ENCODE measurements at places on chromosomes 13 and 19.

DNA sequence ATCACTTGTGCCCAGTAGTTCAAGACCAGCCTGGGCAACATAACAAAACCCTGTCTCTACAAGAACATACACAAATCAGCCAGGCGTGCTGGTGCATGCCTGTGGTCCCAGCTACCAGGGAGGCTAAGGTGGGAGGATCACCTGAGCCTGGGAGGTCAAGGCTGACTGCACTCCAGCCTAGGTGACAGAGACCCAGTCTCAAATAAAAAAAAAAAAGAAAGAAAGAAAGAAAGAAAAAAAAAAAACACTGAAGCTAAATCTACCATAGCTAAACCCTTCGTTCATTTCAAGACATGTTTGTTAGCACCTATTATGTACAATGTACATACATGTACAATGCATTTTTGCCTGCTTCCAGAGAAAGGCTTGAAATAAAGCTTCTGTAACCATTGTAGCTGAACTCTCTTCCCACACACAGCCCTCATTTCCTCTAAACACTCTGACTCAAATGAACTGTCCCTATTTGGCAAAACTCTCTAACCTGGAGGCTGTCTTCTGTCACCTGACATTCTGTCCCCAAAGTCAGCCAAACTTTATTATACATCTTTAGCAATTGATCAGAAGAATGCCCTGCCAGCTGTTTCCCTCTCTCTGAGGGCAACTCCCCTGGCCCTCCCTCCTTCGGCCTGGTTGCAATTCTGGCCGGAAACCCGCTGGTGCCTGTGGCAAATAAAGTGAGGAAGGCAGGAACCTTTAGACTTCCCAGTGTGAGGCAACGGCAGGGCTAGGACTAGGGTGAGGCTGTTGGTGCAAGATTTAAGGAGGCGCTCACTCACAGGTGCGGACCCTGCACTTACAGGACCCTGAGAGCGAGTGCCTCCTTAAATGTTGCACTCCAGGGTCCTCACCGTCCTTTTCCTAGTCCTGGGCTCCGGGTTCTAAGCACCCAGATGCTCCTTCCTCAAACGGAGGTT, 1.8 kb downstream of the ETHE1 start:
- no peak for DNase-seq

DNA sequence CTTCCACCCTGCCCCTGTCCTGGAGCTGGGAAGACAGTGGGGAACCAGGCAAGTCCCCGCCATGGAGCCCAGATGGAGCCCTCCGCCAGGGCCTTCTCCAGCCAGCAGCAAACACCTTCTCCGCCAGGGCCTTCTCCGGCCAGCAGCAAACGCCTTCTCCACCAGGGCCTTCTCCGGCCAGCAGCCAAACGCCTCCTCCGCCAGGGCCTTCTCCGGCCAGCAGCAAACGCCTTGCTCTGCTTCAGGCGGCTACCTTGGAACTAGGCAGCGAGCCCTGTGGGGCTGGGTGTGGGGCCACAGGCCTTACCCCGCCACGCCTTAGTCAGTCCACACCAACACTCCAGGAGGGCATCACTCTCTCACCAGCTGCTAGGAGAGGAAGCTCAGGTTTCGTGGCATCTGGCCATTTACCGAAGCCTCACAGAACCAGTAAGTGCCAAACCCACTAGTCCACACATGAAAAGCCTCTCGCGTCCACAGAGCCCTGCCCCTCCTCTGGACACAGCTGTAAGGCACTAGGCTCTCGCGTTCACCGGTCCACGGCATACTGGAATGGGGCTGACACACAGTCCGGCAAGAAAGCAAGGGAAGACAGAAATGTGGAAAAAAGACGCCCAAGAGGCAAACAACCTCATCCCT, 41.0 kb downstream of the MLLT1 start:
- DNase-seq = no peak

- no peak for DNase-seq
Observed at GRCh38 chr19:55109527-55110291, 7.7 kb downstream of the PPP1R12C start.

- no peak for DNase-seq
Observed at GRCh38 chr13:112453874-112454647, 77.9 kb downstream of the SPACA7 start.

GRCh38 chr13:52894413-52894812, 46.0 kb upstream of the PCDH8 start:
- DNase-seq = no peak

DNA sequence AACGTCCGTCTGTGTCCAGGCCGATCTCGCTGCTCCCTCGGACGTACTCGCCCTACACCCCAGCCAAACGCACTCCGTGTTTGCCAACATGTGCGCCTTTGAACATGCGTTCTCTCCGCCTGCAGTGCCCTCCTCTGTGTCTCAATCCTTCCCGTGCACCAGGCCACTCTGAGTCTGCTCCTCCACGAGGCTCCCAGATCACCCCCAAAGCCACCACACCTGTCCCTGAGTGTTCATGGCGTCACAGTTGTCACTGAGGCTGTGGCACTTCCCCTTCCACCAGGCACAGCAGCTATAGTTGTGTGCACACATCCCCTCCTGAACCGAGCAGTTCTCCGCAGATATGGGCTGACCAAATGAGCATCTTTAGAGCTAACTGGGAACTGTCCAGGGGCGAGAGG, 35.6 kb downstream of the RASA3 start:
- DNase-seq = no peak

GRCh38 chr13:40189426-40189825, 477.0 kb downstream of the FOXO1 start:
- DNase-seq = no peak

- DNase-seq = no peak
Observed at GRCh38 chr19:35592226-35592625, 6.3 kb downstream of the PMIS2 start.

DNA sequence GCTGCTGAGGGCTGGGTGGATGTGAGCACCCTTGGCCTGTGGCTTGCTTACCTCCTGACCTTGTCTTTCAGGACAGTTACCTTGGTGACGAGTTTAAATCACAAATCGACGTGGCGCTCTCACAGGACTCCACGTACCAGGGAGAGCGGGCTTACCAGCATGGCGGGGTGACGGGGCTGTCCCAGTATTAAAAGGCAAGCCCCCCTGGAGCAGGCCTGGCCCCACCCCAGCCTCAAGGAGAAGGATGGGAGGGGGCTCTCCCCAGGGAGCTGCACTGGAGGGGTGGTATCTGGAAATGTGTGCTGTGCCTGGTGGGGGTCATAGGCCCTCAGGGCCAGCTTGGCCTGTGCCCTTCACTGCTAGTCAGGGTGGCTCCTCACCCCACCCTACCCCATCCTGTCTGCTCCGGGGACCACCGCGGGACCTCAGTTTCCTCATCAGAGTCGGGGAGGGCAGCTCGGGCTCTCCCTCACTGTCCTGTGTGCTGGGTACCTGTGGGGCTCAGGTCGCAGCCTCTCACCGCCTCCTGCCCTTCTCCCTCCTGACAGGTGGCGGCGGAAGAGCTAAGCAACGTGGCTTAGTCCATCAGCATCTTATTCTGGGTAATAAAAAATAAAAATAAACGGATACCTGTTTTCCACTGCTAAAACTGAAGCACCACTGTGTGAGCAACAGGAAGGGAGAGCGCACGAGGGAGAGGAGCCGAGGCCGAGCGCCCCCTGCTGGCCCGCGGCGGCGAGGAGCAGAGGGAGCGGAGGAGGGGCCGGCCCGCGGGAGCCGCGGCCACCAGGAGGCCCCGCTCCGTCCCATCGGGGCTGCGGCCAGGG, 29.8 kb downstream of the CERS1 start:
- DNase-seq = no peak

GRCh38 chr19:39350156-39350555, 7.9 kb downstream of the SAMD4B start:
- no peak for DNase-seq

DNA sequence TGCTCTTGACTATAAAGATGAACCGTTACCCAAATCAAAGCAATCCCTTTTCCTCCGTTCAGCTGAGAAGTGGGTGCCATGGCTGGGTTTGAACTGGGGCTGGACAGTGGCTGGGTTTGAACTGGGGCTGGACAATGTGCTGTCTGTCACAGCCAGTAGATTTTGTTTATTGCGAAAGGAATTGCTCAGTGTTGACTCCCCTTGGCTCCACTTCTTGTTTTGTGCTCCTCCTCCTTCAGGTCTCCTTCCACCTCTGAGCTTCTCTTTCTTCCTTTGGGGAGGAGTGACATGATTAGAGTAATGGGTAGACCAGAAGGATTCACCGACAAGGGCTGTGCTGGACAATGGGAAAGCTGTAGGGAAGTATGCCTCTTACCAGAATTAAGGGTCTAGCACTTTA, 19.4 kb upstream of the MBNL2 start:
- DNase-seq = no peak

GRCh38 chr13:104571161-104571892, 1505.1 kb upstream of the SLC10A2 start:
- DNase-seq = peak; percentile 47

GRCh38 chr13:106560821-106561220, 7.1 kb downstream of the ARGLU1 start:
- no peak for DNase-seq

DNA sequence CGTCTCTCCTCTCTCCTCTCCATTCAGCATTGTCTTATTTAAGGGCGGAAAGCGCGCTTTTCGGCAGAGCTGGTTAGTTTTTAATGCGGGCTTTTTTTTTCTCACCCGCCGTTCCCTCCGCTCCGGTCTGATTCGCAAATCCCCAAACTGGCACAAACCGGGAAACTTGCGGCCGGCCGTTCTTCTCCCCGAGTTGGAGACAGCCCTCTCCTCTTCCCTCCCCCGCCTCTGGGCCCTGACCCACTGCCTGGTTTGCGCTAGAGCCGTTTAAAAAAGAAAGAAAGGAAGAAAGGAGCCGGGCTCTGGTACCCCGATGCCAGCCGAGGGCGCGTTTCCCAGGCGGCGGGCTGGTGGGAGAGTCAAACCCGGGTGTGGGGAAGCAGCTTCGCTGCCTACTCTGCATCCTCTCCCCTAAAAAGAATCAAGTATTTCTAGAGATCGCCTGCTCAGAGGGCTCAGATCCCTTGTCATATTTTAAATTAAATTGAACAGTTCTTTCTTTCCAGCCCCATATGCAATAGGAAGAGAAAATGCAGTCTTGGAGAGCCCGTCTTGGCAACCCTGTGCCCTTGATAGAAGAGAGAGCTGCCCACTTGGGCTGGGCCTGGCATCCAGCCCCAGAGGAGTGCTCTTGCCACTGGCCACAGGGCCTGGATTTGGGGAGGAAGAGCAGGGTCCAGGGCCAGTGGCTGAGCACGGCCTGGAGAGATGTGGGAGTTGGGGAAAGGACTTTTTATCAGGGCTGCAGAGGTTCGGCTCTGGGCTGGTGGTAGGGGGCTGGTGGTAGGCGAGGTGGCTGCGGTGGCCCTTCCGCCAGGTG, 19.0 kb downstream of the NFIX start:
- DNase-seq = no peak

DNA sequence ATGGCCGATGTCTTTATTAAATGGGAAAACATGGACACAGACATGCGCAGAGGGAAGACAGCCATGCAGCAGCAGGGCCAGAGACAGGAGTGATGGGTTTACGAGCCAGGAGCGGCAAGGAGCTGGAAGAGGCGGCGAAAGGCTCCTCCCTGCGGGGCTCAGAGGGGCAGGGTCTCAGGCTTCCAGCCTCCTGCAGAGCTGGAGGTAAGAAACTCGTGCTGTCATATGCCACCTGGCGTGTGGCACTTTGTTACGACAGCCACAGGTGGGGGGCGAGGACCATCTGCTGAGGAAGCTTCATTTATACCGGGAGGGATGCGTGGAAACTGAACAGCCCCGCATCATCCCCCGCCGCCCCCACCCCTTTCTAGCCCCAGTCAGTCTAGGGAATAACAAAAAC, 52.0 kb upstream of the SPACA7 start:
- DNase-seq = no peak

GRCh38 chr19:50494186-50495019, 16.6 kb downstream of the JOSD2 start:
- no peak for DNase-seq

DNA sequence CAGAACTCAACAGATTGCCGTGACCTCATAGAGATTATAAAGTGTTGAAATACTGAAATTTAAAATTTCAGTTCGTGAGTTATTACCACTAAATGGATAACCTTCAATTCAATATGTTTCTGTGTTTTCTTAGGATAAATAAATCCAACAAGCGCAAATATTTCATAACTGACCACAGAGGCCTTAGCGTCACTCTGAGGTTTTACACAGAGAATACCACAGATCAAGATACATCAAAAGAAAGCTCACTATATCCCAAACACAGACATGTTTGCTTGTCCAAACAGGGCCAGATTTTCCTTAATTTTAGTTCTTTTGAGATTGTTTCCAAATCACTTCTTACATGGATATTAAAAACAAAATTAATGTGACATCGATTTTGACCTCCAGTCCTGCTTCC, 235.8 kb downstream of the EFNB2 start:
- no peak for DNase-seq

- no peak for DNase-seq
Observed at GRCh38 chr13:35923347-35923746, 207.8 kb downstream of the DCLK1 start.

DNA sequence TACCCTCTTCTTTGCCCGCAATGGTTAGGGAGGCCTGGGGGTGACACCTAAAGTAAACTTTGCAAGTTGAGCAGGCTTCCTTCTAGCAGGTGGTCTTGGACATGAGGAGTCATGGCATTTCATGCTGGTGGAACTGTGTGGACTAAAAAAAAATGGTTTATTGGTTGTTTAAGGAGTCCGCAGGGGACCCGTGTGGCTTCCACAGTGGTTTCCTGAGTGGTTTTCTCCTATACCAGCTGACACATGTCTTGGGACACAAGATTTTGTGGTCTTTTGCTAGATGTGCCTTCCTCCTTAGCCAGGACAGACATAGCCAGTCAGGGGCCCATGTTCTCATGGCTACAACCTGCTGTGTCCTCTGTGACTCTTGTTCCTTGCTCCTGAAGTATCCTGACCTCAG, 1.5 kb downstream of the ZNF543 start:
- no peak for DNase-seq

DNA sequence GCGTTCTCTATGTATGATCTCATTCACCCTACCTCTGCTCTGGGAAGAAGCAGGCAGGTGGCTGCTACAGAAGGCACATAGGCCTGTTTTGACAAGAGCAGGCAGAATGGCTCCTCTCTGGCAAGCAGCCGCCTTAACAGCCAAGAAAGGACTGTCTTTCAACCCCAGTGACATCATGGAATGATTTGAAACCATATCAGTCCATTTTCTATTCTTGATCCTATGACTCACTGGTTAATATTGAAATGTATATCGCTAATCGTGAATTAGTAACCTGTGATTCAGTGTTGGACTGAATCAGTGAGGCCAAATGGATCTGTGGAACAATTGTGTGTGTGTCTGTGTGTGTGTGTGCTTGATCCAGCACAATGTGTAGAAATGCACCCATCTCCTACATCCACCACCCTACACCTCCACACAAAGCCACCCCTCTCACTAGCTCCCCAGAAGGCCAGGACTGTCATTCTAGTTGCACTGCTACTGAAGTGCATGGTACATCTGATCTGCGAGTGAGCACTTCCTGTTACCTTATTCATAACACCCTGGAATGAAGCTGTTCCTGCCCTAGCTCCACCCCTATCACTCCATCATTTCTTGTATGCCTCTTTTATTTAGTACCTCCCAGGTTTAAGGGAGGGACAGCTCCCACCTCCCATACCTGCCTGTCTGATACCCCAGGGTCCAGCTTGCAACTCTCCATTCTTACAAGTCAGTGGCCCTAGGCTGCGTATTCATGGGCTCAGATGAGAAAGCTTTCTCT, 460.0 kb downstream of the FOXO1 start:
- DNase-seq = no peak

- no peak for DNase-seq
Observed at GRCh38 chr13:98938801-98939200, 39.1 kb downstream of the DOCK9 start.

Measured in NCI-H1930 (cell line).